ENCODE measurements at places on chromosomes 7 and 10.

DNA sequence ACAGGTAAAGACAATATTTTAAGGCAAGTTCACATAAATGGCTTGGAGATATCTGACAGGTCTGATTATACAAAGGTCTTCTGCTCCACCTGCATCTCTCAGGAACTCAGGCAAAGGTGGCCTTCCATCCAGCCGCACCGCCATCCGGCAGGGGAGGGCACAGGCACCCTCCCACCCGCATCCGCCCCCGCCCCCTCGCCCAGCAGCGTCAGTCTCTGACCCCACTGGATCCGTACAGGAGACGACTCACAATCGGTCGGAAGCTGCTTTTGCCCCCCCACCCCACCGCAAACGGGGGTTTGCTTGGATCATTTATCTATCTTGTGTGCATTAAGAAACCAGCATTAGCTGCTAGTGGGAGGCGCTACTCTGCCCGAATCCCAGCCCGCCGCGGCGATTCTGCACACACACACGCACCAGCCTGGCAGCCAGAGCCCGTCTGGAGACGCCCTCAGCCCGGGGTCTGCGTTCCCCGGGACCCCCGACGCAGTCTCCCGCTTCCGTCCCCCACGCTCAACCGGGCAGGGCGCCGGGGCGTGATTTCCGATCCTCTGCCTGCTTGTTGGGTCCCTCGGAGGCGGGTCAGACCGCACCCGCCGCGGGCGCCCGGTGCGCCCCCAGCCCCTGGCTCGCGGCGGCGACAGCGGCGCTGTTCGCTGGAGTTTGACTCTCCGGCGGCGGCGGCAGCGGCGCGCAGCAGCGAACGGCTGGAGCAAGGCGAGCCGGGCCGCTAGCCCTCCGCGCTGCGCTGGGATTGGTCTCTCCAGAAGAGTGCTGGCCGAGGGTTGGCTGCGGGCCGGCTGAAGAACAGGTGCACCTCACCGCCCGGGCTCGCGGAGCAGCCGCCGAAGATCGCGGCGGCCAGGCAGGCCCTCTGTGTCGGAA lies 820 bp upstream of the NRG3 start:
- peak; percentile 9 for DNase-seq

DNA sequence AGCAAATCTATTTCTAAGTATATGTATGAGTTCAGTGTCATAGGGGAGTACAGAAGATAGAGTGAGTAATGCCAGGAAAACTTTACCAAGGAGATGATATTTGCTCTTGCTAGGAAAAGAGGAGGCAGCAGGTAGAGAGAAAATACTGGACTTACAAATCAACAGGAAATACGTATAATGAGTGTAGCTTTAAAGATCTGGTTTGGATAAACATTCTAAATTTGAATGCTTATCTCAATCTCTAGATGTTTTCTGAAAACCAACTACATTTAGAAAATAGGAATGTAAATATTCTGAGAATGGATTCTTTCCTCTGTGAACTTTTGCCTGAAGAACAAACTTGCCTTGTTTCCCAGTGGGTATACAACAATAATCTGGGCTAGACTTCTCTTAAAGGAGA lies 46.9 kb upstream of the GNAI1 start:
- DNase-seq = no peak

DNA sequence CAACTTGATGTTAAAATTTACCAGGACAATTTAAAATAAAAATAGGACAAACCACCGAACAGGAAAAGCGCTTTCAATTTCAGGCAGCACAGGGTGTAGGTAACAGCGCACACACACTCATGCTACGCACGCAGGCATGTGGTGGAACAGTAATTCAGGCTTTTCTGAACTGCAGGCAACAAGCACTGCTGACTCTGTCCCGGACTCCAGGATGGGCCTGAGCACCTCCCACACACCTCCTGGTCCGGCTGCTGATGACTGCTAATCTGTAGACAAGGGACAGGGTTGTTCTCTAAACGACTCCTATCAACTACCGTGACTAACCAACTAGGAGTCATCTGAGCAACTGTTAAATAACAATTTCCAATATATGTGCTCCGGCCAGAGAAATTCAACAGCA lies 192.6 kb upstream of the FRMD4A start:
- DNase-seq = no peak

DNA sequence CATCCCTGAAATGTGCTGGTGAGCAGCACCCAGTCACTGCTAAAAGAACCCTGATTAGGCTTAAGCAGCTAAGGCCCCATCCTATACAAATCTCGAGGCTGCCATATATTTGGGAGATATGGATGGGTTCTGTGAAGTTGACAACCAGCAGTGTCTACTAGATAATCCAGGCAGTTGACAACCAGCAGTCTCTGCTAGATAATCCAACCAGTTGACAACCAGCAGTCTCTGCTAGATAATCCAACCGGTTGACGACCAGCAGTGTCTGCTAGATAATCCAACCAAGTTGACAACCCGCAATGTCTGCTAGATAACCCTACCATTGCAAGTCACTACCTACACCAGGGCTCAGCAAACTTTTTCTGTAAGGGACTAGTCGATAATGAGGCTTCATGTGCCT lies 58.3 kb upstream of the KDM7A start:
- DNase-seq = no peak

DNA sequence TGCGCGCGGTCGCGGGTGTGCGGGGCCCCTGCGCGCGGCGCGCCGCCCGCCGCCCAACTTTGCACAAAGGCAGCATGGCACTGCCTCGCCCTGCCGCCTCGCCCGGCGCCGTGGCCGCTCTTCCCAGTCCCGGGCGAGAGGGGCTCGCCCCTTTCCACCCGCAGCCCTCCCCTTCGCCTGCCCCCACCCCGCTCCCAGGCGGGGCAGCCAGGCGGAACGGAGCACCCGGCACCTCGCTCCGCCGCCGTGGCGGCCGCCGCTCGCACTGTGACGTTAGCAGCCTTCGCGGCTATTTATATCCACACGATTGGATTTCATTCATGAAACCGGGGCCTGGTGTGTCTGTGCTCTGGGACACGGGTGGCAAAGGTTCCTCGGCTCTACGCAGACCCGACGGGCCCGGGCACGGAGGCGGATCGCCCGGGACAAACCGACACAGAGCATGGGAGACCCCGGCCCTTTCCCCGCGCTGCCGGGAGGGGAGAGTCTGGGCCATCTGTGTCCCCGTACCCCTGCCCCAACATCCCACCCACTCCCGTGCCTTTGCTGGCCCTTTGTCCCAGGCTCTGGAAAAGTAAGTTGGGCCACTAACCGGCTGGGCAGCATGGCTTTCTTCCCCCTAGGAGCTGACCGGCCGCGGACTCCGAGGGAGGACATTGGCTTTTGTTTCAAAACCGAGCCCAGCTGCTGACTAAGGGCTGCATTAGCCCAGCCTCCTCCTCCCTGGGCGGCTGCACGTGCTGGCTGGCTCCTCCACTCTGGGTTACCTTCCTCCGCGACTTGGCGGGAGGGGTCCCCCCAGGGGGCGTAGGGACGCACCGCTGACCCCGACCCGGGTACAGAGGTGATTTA lies at the start of gene RHOBTB1:
Gene RHOBTB1, minus strand, starts transcription at position 128 of the 852 bp plus-strand sequence. CDS start 32,643 bp downstream, outside the sequence.
- peak; percentile 84 for DNase-seq

- DNase-seq = peak; percentile 34
Measured at GRCh38 chr10:4195213-4195612, 410.2 kb upstream of the KLF6 start.

DNA sequence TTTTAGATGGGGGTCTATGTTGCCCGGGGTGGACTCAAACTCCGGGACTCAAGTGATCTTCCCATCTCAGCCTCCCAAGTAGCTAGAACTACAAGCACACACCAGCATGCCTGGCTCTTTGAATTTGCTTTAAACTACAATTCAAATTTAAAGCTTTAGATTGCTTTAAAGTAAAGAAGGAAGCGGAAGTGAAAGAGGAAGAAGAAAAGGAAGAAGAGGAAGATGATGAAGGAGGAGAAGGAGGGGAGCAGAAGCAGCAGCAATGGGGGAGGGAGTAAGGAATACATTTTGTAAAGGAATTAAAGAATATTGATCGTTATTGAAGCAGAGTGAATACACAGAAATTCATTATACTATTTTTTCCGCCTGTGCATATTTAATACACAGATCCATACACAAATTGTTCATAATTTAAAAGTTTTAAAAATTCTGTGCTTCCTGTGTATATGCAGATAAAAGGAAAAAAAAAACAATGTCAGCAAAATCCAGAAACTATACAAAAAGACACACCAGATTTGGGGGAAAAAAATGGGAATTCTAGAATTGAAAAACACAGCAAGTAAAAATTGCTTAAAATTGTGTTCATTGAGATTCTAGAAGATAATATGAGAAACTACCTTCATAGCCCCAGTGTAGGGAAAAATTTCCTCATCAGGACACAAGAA lies 60.8 kb upstream of the KCNMA1 start:
- no peak for DNase-seq

DNA sequence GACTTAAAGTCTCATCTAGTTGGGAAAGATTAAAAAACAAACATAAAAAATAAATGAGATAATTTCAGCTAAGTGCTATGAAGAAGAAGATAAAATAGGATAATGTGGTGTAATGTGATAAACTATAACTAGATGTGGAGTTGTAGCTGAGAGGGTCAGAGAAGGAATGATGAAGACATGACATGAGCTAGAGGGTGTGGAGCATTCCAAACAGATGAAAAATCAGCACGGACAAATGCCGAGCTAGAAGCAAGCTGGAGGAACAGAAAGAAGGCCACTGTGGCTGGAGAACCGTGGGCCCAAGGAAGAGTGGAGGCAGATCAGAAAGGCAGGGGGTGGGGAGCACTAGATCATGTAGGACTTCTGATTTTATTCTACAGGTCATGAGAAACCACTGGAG lies 70.6 kb downstream of the CDK6 start:
- DNase-seq = peak; percentile 86

GRCh38 chr10:95820363-95820762 lies 64.4 kb downstream of the ENTPD1 start:
- DNase-seq = no peak

GRCh38 chr7:55134786-55135185 lies 116.0 kb downstream of the EGFR start:
- DNase-seq = no peak

DNA sequence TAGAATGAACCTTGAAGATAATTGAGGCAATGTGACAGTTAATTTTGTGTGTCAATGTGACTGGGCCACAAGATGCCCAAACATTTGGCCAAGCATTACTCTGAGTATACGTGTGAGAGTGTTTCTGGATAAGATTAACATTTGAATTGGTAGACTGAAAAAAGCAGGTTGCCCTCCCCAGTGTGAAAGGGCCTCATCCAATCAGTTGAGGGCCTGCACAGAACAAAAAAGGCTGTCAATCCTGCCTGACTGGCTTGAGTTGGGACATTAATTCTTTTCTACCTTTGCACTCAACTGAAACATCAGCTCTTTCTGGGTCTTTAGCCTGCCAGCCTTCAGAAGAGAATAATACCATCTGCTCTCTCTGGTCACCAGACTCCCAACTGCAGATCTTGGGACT lies 56.6 kb upstream of the PDE1C start:
- no peak for DNase-seq

DNA sequence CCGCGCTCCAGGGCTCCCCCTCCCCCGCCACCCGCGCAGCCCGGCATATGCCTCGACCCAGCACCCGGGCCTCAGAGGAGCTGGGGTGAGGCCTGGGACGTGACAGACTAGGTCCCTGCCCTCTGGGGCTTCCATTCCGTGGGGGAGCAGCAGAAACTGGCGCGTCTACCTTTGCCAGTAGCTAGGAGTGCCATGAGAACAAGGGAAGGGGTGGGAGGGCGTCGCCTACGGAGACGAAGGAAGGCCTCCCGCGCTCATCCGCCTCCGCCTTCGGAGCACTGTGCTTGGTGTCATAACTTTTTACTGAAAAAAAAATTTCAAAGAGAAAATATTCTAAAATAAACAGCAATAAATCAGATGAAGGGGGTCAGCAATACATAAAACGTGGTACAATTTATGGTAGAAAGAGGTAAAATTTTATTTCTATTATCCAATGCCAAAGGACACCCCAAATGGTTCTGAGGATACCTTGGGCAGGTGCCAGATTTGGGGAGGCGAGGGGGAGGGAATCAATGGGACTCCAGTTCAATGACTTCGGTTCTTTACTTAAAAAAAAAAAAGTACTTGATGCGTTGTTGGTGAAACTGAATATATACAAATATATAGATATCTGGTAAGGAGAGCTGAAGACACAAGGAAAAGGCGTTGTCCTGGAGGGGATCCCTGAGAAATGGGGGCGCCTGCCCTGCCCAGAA lies 35.1 kb upstream of the GRID1 start:
- DNase-seq = no peak

GRCh38 chr7:82044497-82045080 lies 274.7 kb upstream of the HGF start:
- peak; percentile 59 for DNase-seq

GRCh38 chr10:118983263-118983662 lies 46.3 kb upstream of the NANOS1 start:
- DNase-seq = no peak

GRCh38 chr7:156560075-156560474 lies 80.5 kb upstream of the RNF32 start:
- DNase-seq = no peak

DNA sequence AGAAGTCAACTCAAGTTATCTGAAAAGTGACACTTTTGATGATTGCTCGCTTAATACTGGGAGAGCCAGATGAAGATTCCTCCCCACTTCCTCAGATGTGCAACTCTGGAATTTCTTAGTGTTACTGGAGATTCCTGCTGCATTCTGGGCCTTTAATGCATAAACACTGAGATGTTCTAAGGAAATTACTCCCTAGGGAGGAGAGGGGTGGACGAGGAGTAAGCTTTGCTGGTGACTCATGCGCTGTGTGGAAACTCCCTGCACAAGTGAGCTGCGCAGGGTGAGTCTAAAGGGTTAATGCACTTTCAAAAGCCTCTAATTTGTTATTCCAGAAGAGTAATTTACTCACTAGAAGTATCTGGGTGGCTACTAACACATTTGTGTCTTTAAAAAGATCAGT lies 46.3 kb downstream of the EGFR start:
- DNase-seq = peak; percentile 99

GRCh38 chr10:12572281-12572680 lies 222.9 kb downstream of the CAMK1D start:
- DNase-seq = no peak

DNA sequence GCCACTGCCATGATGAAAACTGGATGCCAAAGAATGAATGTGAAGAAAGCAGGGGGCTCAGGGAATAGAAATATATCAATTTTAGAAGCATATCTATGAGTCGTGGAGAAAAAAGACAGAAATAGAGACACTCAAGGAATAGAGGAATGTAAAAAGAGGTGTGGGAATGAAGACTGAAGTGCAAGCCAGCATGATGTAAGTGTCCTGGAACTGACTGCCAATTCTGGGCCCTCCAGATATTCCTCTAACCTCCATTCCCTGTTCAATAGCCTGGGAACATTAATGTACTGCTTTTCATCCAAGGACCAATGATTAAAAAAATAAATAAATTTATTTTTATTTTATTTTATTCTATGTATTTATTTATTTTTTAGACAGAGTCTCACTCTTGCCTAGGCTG lies 40.6 kb downstream of the NEBL start:
- DNase-seq = peak; percentile 3

DNA sequence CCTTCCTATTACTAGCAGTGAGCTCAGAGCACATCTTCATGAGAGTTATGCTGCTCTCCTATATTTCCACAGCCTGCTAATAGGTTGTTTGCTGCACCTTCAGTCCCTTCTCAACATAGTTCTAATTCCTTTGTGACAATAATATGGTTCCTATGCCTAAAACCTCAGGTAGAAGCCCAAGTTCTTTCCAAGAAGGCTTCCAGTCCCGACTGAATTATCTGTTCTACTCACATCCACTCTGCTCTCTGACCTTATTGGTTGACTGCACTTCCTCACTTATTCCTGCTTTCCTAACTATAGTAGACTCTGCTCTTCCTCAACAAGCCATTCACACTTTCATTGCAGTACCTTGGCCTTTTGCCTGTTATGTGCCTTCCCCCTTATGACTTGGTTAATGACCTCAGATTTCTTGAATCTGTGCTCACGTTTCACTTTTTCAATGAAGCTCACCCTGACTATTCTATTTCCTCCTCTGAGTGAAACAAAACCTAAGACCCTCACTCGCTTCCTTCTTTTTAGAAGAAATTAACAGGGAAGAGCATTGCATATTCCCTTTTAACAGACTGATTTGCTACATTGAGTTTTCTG lies 132.7 kb downstream of the MDFIC start:
- DNase-seq = no peak

Data from fibroblast of upper back skin (primary cell).